COLO829 (cell line): ENCODE measurements at places on chromosomes 11 and 22.

GRCh38 chr11:104957280-104957679 lies 11.1 kb downstream of the CASP4 start:
- no peak for DNase-seq

- DNase-seq = peak; percentile 44
Measured at GRCh38 chr11:7577291-7578190, 63.7 kb downstream of the PPFIBP2 start.

DNA sequence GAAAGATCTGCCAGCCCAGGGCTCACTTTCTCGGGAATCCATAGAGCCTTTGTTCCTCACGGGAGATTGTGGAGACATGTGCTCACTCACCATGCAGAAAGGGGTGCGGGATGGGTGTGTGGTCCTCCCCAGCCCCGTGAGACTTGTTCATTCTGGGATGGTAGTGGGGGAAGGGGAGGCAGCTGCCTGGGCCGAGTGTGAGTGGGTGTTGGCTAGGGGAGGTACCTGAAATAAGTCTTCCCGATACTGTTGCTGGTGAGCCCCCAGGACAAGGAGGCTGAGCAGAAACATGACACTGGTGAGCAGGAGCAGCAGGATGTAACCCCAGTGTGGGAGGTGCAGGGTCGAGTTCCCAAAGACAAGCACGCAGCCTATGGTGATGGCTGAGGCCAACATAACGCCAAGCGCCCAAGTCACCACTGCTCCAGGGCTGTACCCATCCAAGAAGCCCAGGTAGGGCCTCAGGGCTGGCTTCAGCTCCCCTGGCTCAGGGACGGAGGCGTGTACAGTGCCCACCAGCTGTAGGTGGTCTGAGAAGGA lies 2.8 kb downstream of the SLC7A4 start:
- DNase-seq = no peak

DNA sequence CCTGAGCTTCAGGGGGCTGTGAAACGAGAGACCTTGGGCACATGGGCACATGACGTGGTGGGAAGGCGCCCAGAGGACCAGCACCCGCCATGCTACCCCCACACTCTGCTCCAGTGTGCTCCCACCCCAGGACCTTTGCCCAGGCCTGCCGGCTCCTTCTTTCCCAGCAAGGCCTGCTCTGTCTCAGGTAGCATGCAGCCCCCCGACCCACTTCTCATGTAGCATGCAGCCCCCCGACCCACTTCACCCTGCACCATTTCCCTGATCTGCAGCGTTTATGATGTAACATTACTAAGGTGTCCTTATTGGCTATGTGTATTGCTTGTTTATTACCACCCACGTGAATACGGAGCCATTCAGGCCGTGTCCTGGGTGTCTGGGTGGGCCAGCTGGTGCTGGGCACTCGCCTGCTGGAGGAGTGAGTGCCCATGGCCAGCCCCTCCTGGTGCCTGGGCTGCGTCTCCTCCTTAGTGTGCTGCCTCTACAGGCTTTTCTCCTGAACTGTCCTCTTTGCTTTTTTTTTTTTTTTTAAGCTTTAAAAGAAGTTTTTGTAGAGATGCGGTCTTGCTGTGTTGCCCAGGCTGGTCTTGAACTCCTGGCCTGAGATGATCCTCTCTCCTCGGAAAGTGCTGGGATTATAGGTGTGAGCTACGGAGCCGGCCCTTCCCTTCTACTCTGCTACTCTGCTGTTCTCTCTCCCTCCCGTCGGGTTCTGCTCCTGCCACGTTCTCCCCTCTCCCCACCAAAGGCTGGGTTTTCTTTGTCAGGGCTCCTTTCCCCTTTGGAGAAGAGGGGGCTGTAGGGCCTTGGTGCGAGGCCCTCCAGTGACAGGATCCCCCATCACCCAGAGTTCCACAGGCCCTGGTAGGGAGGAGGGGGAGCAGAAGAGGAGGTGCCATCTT lies 29.4 kb downstream of the LRP5 start:
- DNase-seq = no peak

- DNase-seq = peak; percentile 30
Measured at GRCh38 chr11:61609980-61610366, 29.1 kb upstream of the SYT7 start.

GRCh38 chr22:40739721-40740120 lies 60.4 kb downstream of the MCHR1 start:
- no peak for DNase-seq

- peak; percentile 80 for DNase-seq
Measured at GRCh38 chr11:56624661-56625110, 10.0 kb upstream of the OR5M1 start.

DNA sequence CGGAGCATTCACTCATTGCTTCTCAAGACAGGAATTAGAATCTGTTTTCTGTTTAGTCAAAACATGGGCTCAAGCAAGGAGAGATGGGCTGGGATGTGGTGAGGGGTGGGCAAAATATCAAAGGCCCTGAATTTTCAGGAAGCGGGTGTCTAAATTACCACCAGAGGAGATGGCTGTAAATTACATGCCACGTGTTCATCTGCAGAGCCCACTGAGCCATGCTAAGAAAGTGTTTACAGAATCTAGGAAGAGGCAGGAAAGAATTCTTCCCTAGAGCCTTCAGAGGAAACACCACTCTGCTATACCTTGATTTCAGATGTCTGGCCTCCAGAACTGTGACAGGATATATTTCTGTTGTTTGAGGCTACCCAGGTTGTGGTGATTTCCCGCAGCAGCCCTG lies 46.1 kb downstream of the CLMP start:
- DNase-seq = no peak

DNA sequence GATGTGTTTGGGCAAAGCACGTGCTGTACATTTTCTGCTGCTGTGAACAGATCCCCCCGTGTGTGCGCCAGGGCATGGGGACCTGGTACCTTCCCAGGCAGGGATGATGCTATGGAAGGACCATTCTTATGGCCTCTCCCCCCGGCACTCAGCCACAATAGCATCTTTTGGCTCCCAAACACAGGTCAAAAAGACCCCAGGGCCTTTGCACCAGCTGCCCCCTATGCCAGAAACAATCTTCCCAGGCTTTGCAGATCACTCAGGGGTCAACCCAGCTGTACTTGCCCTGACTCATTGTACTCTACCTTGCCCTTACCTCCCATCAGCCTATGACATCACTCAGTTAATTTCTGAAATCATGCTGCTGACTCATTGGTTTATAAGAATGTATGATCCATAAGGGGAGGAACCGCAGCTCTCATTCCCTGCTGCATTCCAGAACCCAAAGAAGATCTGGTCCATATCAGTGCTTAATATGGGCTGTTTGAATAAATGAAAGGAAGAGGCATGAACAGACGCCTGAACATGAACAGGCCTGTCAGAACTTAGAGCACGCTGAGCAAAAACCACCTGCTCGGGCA lies 100.7 kb downstream of the CELSR1 start:
- no peak for DNase-seq

GRCh38 chr11:118838905-118839553 lies 44.7 kb upstream of the CXCR5 start:
- DNase-seq = no peak

GRCh38 chr11:132943706-132944568 lies 588.4 kb downstream of the OPCML start:
- DNase-seq = no peak

DNA sequence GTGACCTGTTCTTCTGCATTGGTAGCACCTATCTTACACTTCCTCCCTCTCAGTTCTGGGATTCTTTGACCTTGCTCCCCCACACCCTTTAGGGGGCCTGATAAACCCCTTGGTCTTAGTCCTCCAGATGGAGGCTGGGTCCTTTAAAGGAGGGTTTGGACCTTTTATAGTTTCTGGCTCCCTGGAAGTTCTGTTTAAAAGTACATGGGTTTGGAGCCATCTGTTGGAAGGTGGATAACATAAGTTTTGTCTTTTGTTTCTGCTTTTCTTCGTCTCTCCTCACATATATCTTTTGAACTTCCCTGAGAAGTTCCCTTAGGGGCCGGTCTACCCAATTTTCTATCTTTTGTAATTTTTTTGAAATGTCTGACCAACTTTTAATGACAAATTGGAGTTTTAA lies 17.9 kb upstream of the HYLS1 start:
- DNase-seq = no peak

- DNase-seq = peak; percentile 53
Measured at GRCh38 chr11:131674051-131674755, 303.8 kb downstream of the NTM start.

GRCh38 chr11:6674862-6675261 lies 8.3 kb downstream of the MRPL17 start:
- DNase-seq = no peak

- DNase-seq = no peak
Measured at GRCh38 chr11:555780-556661, 4.5 kb downstream of the LMNTD2 start.

DNA sequence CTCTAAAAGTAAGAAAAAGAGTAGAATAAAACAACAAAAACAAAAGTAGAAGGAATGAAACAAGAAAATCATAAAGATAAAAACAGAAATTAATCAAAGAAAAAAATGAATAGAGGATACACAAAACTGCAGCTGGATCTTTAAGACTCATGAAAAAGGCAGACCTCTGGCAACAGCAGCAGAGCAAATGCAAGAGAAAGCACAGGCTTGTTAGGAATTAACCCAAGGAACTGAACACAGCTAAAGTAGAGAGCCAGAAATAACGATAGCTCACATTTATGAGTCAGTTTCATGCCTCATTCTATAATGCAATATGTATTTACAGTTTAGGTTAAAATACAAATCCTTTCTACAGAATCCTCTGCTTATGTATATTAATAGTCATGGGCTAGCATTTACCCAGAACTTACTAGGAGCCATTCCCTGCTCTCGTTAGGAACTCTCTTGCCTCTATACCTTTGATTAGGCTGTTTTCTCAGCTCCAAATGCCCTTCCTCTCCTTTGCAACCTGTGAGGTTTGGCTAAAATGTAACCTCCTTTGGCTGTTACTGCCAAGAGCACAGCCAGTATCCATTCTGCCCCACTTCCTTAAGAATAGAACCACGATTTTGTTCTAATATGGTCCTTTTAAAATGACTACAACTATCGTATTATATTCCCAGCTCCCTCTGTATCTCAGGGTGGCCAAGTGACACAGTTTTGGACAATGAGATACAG lies 38.3 kb upstream of the NFAM1 start:
- DNase-seq = no peak

DNA sequence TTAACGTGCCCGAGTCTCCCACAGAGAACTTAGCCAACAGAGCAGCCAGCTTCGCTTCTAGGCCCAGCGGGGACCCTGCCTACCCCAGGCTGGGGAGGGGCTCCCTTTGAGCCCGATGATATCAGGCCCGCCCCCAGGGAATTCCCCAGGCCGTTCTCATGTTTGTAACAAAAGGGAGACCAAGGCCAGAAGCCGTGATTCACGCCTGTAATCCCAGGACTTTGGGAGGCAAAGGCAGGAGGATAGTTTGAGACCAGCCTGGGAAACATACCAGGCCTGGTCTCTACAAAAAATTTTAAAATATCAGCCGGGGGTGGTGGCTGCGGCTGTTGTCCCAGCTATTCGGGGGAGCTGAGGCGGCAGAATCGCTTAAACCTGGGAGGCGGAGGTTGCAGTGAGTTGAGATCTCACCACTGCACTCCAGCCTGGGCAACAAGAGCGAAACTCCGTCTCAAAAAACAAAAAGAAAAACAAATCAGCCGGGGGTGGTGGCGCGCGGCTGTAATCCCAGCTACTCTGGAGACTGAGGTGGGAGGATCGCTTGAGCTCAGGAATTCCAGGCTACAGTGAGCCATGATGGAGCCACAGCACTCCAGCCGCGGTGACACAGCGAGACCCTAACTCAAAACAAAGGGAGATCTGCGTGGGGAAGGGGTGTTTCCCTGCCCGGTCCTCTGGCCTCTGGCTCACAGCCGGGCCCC lies 1.7 kb downstream of the DRD4 start:
- no peak for DNase-seq

DNA sequence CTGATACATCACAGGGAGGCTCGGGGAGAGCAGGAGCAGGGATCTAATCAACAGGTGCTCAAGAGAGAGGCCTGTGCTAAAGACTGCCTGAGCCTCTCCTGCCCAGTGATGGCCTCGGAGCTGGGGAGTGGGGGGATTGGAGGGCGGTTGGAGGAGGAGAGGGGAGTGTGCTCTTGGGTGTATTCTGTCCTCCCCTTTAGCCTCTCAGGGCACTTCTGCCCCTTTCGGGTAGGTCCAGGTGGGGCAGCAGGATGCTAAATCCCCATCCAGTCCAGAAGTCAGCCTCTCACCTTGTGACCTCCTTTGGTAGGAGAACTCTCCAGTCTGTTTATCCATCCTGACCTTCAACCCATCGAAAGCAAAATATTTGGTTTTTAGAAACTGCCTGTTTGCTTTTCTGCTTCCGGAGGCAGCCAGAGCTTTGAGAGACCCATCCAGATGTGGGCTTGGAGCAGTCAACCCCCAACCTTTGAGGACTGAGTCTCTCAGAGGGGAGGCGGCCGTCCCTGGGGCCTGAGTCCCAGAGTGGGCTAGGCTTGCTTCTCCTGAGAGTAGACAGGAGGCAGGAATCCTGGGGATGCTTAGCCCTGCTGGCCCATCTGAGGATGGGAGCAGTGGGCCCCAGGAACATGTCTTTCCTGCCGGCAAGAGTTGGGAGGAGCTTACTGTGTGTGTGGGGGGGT lies 105.2 kb upstream of the SYT13 start:
- no peak for DNase-seq

- no peak for DNase-seq
Measured at GRCh38 chr11:74723511-74723910, 7.7 kb downstream of the CHRDL2 start.

GRCh38 chr11:134781380-134781866 lies 369.4 kb upstream of the B3GAT1 start:
- no peak for DNase-seq

DNA sequence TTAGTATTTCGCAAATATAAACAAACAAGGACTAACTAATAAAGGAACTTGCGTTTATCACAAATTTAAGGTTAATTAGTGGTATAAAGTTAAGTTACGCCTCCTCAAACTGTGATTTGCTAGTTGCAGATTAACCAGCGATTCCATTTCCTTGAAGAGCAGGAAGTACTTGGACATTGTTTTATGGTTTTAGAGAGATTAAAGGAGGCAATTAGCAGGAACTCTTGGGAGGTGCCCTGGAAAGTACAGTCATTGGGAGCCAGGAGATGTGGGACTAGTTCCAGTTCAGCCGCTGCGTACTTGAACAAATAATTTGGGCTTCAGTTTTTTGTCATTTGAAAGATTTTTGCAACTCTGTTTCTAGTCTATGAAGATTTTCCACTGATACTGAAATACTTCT lies 3.3 kb downstream of the FAM118B start:
- no peak for DNase-seq

GRCh38 chr11:10308201-10308954 lies 3.5 kb downstream of the ADM start:
- DNase-seq = no peak

DNA sequence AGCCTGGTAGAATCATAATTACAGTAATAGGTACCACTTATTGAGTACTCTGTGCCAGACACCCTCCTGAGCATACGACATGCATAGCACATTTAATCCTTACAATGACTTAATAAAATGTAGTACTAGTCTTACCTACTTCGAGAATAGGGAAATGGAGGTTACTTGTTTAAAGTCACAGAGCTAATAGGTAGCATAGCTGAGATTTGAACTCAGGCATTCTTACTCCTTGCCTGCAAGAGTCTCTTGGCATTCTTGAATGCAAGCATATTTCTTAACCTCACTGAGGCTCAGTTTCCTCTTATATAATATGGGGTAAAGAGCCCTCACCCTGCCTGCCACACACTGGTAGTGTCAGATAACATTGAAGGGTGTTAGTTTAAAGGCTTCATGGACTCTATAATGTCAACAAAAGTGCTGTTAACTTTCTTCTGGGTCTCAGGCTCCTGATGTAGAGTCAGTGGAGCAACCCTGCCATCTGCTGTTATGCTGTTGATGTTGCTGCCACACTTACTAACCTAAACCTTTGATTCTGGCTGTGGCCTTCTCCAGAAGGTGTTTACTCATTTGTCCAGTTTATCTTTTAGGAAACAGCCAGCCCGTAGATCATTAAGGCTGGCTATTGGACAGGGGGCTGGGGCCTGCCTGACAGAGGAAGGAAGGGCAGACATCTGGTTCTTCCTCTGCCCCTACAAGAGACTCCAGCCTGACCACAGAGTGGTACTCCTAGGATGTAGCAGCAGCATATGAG lies 18.9 kb downstream of the LIMK2 start:
- peak; percentile 74 for DNase-seq
